IMR-90 (cell line): ENCODE measurements at places on chromosomes 1 and 21. TPM values are rescaled to one million over a fixed set of nuclear protein-coding genes. Genes with fewer than 3 reads are reported as not detected.

GRCh38 chr21:30193201-30193600 lies 22.7 kb downstream of the CLDN8 start:
- no peak for DNase-seq
- H3K27me3 ChIP-seq, result no peaks in the 10 kb centered on the region
- H3K27ac ChIP-seq, result no peak overlapping the region
- no peaks in the 10 kb centered on the region for H3K36me3 ChIP-seq
- H3K4me3 ChIP-seq, result no peak overlapping the region

GRCh38 chr1:47921935-47922415 lies 75.2 kb downstream of the TRABD2B start:
- H3K36me3 ChIP-seq, result no peaks in the 10 kb centered on the region
- DNase-seq, result no peak
- no peaks in the 10 kb centered on the region for H3K4me1 ChIP-seq
- H3K4me3 ChIP-seq, result no peak overlapping the region
- H3K27me3 ChIP-seq, result no peaks in the 10 kb centered on the region

DNA sequence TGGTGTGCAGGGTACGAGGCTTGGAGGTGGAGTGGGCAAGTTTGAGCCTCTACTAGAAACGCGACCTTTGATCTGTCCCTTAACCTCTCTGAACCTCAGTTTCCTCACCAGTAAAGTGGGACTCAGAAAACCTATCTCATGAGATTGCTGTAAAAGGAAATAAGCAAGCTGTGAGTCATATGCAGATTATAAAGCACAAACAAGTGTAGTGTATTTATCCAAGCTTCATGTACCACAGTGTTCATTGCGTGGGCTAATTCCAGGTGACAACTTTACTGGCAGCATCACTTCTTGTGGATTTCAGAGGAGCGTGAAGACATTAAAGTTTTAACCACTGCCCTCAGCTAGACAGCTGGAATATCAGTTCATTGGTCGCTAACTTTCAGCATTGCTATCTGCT lies 44.4 kb downstream of the ZNF697 start:
- H3K4me3 ChIP-seq, result no peak overlapping the region
- H3K36me3 ChIP-seq, result no peaks in the 10 kb centered on the region
- H3K4me1 ChIP-seq, result no peaks in the 10 kb centered on the region
- H3K27me3 ChIP-seq, result no peaks in the 10 kb centered on the region; the same call in none of the 2 replicates
- no peak for DNase-seq

F13B gene
- not detected in 2 replicates for polyA plus RNA-seq

PRMT2 gene
- 159 and 162 TPM in 2 replicates for polyA plus RNA-seq

DNA sequence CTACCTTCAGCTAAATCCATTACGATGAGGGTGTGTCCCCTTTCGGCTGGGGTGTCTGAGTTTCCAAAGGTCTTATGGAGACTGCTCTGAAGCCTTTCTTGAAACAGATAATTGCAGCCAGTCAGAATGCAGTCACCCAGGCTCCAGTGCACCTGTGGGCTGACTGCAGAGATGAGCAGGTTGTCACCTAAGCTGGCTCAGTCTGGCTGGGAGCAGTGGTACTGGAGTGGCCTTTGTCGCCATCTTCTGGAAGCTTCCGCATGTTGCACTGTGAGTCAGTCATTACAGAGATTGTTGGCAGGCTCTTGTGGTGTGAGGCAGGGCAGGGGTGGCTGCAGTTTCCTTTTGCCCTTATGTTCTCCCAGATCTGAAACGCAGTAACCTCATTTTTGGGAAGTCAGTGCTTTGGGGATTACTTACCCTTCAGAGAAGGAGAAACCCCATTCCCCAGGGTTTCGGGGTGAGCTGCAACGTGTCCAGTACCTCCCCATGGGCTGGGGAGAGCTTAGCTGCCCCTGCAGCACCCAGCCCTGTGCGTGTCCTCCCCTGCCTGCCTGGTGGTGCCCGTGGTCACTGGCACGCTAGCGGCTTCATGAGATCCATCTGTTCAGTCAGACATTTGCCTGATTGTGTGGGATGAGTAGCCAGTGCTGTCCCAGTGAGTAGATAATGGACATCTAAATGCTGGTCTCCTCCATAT lies 48.0 kb downstream of the SMYD2 start:
- no peak overlapping the region for H3K4me3 ChIP-seq
- DNase-seq, result peak; percentile 81
- no peak overlapping the region for H3K27ac ChIP-seq
- H3K4me1 ChIP-seq, result peaks cover 5% of the 10 kb centered on the region
- H3K27me3 ChIP-seq, result no peaks in the 10 kb centered on the region

- H3K36me3 ChIP-seq, result peaks cover 24% of the 10 kb centered on the region
- no peak overlapping the region for H3K4me3 ChIP-seq
- H3K27me3 ChIP-seq, result no peaks in the 10 kb centered on the region
- H3K4me1 ChIP-seq, result no peaks in the 10 kb centered on the region
- no peak for DNase-seq
- H3K27ac ChIP-seq, result no peak overlapping the region
Observed at GRCh38 chr1:31259746-31260145, 20.1 kb upstream of the NKAIN1 start.

- H3K36me3 ChIP-seq, result peaks cover 39% of the 10 kb centered on the region
- no peak overlapping the region for H3K4me3 ChIP-seq
- peaks cover 8% of the 10 kb centered on the region for H3K4me1 ChIP-seq
- no peaks in the 10 kb centered on the region for H3K27me3 ChIP-seq
- H3K27ac ChIP-seq, result no peak overlapping the region; the same call in 1 of the 2 replicates
- DNase-seq, result peak; percentile 87
Observed at GRCh38 chr1:151574575-151575529, 34.7 kb downstream of the TUFT1 start.

- H3K27me3 ChIP-seq, result no peaks in the 10 kb centered on the region
- peaks cover 15% of the 10 kb centered on the region for H3K4me1 ChIP-seq
- peak; percentile 91 for DNase-seq
- H3K27ac ChIP-seq, result no peak overlapping the region
- H3K36me3 ChIP-seq, result peaks cover 33% of the 10 kb centered on the region
- no peak overlapping the region for H3K4me3 ChIP-seq
Observed at GRCh38 chr21:37149411-37149810, 76.4 kb downstream of the TTC3 start.

DNA sequence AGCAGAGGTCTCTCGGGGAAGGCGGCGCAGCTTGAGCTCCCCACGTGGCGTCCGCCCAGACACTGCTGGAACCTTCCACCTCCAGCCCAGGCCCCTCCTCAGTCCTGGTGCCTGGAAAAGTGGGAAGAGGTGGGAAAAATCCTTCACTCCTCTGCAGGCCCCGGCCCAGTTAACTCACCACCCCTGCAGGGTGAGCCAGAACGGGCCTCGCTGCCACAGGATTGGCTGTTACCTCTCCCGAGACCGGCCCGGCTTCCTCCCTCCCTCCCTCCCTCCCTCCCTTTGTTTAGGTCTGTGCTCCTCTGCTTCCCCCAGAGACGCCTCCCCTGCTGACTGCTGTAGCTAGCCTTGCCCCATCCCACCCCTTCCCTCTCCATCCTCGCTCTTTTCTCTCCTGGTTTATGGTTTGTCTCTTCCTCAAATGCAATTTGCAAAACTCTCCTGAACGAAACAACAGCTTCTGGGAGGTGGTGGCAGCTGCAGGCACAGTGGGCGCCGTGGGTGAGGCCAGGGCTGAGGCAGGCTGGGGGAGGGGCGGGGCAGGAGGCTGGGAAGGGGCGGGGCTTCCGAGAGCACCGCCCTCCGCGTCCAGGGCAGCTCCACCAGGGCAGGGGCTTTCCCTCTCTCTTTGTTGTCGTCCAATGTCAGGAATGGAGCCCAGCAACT lies 6.5 kb downstream of the CAPN9 start:
- H3K4me1 ChIP-seq, result peaks cover 5% of the 10 kb centered on the region; the same call in 1 of the 2 replicates
- no peak overlapping the region for H3K4me3 ChIP-seq
- H3K27ac ChIP-seq, result peak overlapping the region; percentile 35; the same call in 1 of the 2 replicates

DNA sequence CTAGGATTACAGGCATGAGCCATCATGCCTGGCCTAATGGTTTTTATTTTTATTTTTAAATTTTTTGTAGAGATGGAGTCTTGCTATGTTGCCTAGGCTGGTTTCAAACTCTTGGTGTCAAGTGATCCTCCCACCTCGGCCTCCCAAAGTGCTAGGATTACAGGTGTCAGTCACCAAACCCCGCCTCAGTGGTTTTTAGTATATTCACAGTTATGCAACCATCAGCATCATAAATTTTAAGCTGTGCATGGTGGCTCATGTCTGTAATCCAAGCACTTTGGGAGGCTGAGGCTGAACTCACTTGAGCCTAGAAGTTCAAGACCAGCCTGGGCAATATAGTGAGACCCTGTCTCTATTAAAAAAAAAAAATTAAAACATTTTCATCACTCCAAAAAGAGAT lies 28.6 kb downstream of the PIK3CD start:
- no peak overlapping the region for H3K27ac ChIP-seq
- H3K4me3 ChIP-seq, result no peak overlapping the region
- no peaks in the 10 kb centered on the region for H3K4me1 ChIP-seq
- no peak for DNase-seq

- H3K27ac ChIP-seq, result no peak overlapping the region
- DNase-seq, result no peak
- H3K4me3 ChIP-seq, result no peak overlapping the region
- H3K4me1 ChIP-seq, result no peaks in the 10 kb centered on the region
Observed at GRCh38 chr21:38712664-38713063, 93.1 kb upstream of the ETS2 start.

- no peaks in the 10 kb centered on the region for H3K36me3 ChIP-seq
- no peak overlapping the region for H3K27ac ChIP-seq
- H3K4me1 ChIP-seq, result no peaks in the 10 kb centered on the region
- DNase-seq, result no peak
- H3K4me3 ChIP-seq, result no peak overlapping the region
- H3K27me3 ChIP-seq, result no peaks in the 10 kb centered on the region; the same call in 1 of the 2 replicates
Observed at GRCh38 chr1:56387071-56387740, 192.2 kb downstream of the PLPP3 start.
